ENCODE measurements at places on chromosomes 5 and 9. TPM values are rescaled to one million over a fixed set of nuclear protein-coding genes. Genes with fewer than 3 reads are reported as not detected.

The CDH6 gene
- total RNA-seq: 9.3 TPM

The EIF4E1B gene
- total RNA-seq: not detected

The REEP2 gene
- 0.52 TPM for total RNA-seq

The HAVCR1 gene
- total RNA-seq: not detected

The EFNA5 gene
- 8.8 TPM for total RNA-seq

The PTGDS gene
- 133 TPM for total RNA-seq

The TRAF1 gene
- 6.8 TPM for total RNA-seq

The TMEFF1 gene
- 0.58 TPM for total RNA-seq

The AK8 gene
- 0.55 TPM for total RNA-seq

The PCDHB5 gene
- total RNA-seq: 2.5 TPM

The C9orf153 gene
- total RNA-seq: 0.41 TPM

The ARL15 gene
- total RNA-seq: 24.9 TPM

The SHOC1 gene
- total RNA-seq: 0.06 TPM

The TSLP gene
- 1.6 TPM for total RNA-seq

The HACD4 gene
- total RNA-seq: 8.4 TPM

The MIGA2 gene
- total RNA-seq: 25.6 TPM

The GARIN3 gene
- not detected for total RNA-seq

The PCSK5 gene
- 20.3 TPM for total RNA-seq

The SPATA31D4 gene
- not detected for total RNA-seq

The SPINK1 gene
- 74.5 TPM for total RNA-seq

The LHFPL2 gene
- 49.3 TPM for total RNA-seq

The IL7R gene
- total RNA-seq: 144 TPM

The PKD2L2 gene
- not detected for total RNA-seq

The DAB2 gene
- 159 TPM for total RNA-seq

The SLC1A3 gene
- total RNA-seq: 27.5 TPM

The PIP5K1B gene
- total RNA-seq: 24.8 TPM

The GABRA1 gene
- not detected for total RNA-seq

All from left lung (tissue), 14 donors.